ENCODE measurements at places on chromosomes 7 and 10. TPM values are rescaled to one million over a fixed set of nuclear protein-coding genes. Genes with fewer than 3 reads are reported as not detected.

The MUC12 gene
- 1.4 TPM for total RNA-seq

The MEOX2 gene
- 14.2 TPM for total RNA-seq

The CNPY1 gene
- 0.29 TPM for total RNA-seq

The PHYHIPL gene
- under 0.01 TPM for total RNA-seq

The UROS gene
- total RNA-seq: 35.1 TPM

The UNCX gene
- total RNA-seq: not detected

DNA sequence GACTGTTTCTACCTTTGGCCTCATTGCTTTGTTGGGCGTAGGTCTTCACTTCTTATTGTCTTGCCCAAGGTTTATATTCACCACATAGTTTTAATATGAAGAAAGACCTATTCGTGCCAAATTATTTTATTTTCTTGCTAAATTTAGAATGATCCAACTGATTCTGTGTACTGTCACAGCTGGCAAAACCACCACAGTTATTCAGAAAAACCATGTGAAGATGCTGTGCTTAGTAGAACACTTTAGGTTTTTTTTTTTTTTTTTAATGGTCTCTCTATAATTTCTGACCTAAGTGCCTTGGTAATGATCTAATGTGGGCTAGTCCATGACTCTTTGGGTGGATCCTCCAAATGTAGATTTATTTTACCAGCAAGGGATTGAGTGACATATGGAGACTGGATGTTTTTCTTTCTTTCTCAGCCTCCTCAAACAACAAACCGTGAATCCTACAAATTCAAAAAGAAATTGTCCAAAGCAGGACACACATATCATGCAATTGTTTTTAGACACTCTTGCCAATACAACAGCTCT is 243.8 kb downstream of the DYNC1I1 start:
- H3K27ac ChIP-seq: no peak overlapping the region
- DNase-seq: no peak
- H3K36me3 ChIP-seq: no peaks in the 10 kb centered on the region
- no peaks in the 10 kb centered on the region for H3K27me3 ChIP-seq

DNA sequence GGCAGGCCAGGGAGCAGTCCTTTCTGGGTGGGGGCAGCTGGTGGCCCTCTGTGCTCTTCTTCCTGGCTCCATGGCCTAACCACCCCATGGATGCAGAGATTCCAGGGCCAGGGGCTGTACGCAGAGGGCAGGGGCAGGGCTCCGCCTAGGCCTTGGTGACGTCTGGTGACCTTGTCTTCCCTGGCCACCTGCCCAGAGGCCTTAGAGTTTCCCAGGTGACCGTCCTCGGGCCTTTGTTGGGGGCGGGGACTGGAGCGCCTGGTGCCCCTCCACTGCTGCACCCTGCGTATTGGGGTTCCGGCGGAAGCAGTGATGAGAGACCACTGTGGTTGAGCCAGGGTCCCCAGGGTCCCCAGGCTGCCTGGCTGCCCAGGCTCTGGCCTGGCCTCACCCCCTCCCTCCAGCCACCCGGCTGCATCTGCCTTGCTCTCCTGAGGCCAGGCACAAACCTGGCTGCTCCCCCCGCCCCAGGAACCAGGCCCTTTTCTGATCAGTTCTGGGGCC is 10.3 kb downstream of the PWWP2B start:
- peak overlapping the region; percentile 97 for H3K27ac ChIP-seq
- no peaks in the 10 kb centered on the region for H3K27me3 ChIP-seq
- DNase-seq: peak; percentile 73
- H3K4me3 ChIP-seq: peak overlapping the region; percentile 61
- H3K36me3 ChIP-seq: no peaks in the 10 kb centered on the region

- H3K36me3 ChIP-seq: no peaks in the 10 kb centered on the region
- no peaks in the 10 kb centered on the region for H3K4me1 ChIP-seq
- H3K27me3 ChIP-seq: no peaks in the 10 kb centered on the region
- no peak overlapping the region for H3K4me3 ChIP-seq
- H3K27ac ChIP-seq: no peak overlapping the region
Observed at GRCh38 chr7:80618096-80618495, 20.3 kb upstream of the CD36 start.

DNA sequence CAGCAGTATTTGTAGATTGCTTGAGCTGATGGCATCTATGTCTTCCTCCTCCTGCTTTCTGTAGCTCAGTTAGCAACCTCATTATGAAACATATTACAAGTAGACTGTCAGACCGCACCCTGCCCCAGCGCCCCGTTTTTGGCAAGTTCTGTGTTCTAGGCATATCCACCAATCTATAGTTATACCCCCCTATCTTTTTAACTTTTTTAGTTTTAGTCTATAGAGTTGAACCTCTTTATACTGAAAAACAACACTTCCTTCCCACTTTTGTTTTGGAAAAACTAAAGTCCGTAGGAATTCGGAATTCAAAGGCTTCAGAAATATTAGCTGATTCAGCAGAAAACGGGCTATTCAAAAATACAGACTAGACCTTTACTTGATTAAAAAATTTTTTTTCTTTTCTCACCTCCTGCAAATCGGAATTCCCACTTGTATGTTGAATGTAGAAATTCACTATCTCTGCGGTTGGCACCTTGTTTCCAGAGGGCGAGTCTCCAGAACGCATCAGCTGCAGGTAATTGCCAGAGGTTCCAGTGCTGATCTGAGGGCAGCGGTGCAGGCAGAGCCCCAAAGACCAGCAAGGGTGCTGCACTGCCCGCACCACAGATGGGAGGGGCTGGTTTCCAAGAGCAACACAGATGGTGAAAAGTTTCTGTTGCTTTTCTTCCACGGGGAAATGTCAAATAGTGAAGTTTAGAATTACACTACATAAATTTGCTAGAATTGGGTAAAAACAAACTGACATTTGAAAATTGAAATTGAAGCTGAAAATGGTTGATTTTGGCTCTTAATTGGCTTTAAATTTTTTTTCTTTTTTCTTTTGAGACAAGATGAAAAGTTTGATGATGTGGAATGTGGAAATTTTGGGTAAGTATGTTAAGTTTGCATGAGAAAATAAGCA is 2.2 kb upstream of the FZD8 start:
- no peaks in the 10 kb centered on the region for H3K27me3 ChIP-seq
- no peak for DNase-seq
- peak overlapping the region; percentile 92 for H3K4me3 ChIP-seq
- H3K4me1 ChIP-seq: no peaks in the 10 kb centered on the region
- peak overlapping the region; percentile 72 for H3K27ac ChIP-seq

DNA sequence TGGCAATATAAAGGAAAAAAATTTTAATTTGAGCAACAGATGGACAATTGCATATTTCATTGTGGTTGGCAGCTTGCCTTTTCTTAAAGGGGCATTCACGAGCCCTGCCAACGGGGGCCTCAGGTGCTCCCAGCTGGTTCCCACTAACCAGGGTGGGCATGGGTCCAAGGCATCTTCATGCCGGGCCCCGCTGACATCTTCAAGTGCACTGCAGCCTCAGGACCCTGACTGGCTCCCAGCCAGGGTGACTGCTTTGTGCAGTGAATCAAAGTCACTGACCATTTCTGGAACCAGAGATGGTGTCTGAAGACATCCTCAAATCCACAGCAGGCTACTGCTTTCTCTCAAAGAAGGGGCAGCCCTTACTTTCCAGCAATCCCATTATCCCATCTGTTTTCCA is 275.2 kb upstream of the MGMT start:
- no peak for DNase-seq
- no peak overlapping the region for H3K4me3 ChIP-seq
- H3K4me1 ChIP-seq: no peaks in the 10 kb centered on the region
- H3K27me3 ChIP-seq: no peaks in the 10 kb centered on the region

DNA sequence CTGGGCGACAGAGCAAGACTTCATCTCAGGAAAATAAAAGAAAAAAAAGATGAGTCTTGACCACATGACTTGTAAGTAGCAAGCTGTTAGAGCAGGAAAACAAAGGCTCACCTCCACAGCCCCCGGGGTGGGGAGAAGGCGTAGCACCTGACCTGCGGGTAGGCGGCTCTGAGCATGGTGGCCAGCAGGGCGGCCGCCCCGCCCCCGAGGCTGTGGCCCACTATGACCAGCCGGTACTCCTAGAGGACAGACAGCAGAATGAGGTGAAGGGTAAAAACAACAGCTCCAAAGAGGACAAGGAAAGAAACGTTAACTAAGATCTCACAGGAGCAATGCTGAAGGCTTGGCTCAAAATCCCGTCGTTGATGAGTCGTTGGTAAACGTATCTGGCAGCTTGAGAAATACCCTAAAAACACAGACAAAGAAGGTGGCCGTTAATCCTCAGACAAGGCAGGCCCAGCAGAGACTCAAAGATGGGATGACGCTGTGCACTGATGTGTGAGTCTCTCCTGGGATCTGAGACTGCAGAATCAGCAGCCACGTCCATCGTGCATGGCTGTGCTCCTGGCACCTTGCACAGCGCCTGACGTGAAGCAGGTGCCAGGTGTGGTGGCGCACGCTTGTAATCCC is 31.1 kb downstream of the DAGLB start:
- DNase-seq: no peak
- H3K27me3 ChIP-seq: no peaks in the 10 kb centered on the region
- H3K27ac ChIP-seq: no peak overlapping the region
- no peaks in the 10 kb centered on the region for H3K4me1 ChIP-seq

- no peaks in the 10 kb centered on the region for H3K4me1 ChIP-seq
- no peak for DNase-seq
- H3K4me3 ChIP-seq: no peak overlapping the region
- no peaks in the 10 kb centered on the region for H3K36me3 ChIP-seq
- H3K27me3 ChIP-seq: no peaks in the 10 kb centered on the region
- H3K27ac ChIP-seq: no peak overlapping the region
Observed at GRCh38 chr10:76117949-76118348, 686.5 kb downstream of the LRMDA start.

DNA sequence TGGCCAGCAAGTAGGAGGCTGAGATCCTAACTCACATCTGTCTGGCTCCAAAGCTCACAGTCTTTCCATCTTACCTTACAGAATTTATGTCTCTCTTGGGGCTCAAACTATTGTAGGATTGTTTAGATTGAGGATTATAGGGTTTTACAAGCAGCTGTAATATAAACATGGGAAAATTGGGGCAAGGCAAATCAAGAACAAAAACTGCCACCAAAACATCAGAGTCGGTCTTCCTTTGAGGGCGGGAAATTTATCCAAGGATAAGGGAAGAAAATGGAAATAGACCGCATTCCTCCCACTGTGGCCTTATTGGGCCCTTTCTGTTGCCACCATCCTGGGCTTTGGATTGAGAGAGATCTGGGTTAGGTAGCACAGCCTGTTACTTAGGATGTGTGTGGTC is 22.5 kb downstream of the RBM20 start:
- H3K36me3 ChIP-seq: no peaks in the 10 kb centered on the region
- no peaks in the 10 kb centered on the region for H3K27me3 ChIP-seq
- no peak for DNase-seq
- H3K4me1 ChIP-seq: no peaks in the 10 kb centered on the region

DNA sequence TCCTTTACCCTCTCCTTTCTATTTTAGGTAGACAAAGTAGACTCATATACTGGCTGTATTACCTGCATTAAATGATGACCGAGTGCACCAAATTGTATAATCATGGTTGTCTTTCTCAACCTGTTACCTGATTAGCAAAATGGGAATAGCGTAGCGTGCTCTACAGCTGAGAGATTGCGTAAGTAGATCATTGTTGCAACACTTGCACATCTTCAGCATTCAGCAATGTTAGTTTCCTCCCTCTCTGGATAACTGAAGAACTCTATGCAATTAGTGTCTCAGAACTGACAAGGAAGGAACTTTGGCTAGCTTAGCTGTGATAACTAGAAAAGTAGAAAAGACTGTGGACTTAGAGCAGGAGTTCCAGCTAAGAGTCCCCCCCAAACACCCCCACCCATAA is 787.4 kb downstream of the PHTF2 start:
- no peak overlapping the region for H3K27ac ChIP-seq
- DNase-seq: no peak
- no peak overlapping the region for H3K4me3 ChIP-seq
- H3K36me3 ChIP-seq: no peaks in the 10 kb centered on the region
- no peaks in the 10 kb centered on the region for H3K27me3 ChIP-seq

DNA sequence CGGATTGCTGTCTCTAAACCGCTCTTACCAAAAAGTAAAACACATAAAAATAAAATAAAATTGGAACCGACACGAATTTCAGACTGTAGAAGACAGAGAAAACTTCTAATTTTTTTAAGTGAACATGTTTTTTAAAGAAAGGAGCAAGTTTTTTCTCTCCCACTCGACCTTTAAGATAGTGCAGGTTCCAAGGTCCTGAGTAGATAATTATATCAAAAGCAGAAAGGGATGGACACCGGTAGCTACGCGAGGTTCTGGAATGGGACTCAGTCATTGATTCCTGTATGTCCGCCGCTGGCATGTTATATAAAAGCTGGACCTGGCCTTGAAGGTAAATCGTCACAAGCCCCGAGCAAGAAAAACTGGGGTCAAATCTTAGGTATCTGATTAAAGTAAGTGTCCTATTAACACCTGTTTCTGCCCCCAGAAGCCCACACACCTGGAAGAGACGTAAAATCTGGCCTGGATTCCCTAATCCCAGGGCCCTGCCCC is 462 bp upstream of the CISD1 start:
- peak overlapping the region; percentile 99 for H3K27ac ChIP-seq
- no peaks in the 10 kb centered on the region for H3K27me3 ChIP-seq
- peak overlapping the region; percentile 77 for H3K4me3 ChIP-seq
- H3K4me1 ChIP-seq: no peaks in the 10 kb centered on the region

DNA sequence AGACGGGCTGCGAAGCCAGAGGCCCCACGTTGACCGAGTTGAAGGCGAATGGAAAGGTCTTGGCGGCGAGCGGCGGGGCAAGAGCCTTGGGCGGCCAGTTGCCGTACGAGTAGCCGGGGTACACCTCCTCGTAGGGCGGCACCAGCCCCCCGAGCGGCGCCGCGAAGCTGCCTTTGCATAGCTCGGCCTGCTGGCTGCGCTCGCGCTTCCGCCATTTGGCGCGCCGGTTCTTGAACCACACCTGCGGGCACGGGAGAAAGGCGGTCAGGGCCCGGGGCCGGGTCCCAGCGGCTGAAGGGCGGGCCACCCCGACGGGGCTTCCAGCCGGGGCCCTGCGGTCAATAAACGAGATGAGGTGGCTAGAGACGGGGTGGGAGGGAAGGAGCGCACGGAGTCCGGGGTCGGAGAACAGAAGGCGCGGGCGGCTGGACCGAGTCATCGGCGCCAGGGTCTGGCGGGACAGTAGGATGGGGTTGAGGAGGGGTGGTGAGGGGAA is 4.8 kb downstream of the ELOVL3 start:
- no peak for DNase-seq
- no peaks in the 10 kb centered on the region for H3K36me3 ChIP-seq
- H3K27me3 ChIP-seq: peaks cover 3% of the 10 kb centered on the region
- H3K4me3 ChIP-seq: peak overlapping the region; percentile 53
- peaks cover 8% of the 10 kb centered on the region for H3K4me1 ChIP-seq
- no peak overlapping the region for H3K27ac ChIP-seq

GRCh38 chr7:120931243-120931642 is 19.3 kb upstream of the ING3 start:
- no peaks in the 10 kb centered on the region for H3K27me3 ChIP-seq
- no peak for DNase-seq
- no peaks in the 10 kb centered on the region for H3K4me1 ChIP-seq

- no peaks in the 10 kb centered on the region for H3K27me3 ChIP-seq
- no peak for DNase-seq
- no peak overlapping the region for H3K4me3 ChIP-seq
- no peaks in the 10 kb centered on the region for H3K4me1 ChIP-seq
- H3K36me3 ChIP-seq: no peaks in the 10 kb centered on the region
Observed at GRCh38 chr7:138861051-138861450, 63.1 kb upstream of the ATP6V0A4 start.
